K562 (cell line): ENCODE measurements at places on chromosomes 16 and 17.

DNA sequence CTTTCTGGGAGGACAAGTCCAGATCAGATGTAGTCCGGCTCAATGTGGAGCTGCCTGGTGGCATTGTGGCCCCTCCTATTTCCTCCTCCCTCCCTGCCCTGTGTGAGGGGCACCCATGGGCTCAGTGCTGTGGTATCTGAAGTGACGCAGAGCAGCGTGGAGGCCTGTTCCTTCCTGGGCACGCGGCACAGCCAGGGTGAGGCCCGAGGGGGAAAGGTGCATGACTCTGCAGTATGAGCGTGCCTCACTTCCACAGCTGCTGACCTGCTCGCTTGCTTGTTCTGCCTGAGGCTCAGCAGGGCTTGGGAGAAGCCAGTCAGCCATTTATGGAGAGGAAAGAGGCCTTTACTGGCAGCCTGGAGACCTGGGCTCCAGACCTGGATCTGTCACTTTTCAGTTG is 11.7 kb downstream of the TMEM238L start:
- DNase-seq = no peak

DNA sequence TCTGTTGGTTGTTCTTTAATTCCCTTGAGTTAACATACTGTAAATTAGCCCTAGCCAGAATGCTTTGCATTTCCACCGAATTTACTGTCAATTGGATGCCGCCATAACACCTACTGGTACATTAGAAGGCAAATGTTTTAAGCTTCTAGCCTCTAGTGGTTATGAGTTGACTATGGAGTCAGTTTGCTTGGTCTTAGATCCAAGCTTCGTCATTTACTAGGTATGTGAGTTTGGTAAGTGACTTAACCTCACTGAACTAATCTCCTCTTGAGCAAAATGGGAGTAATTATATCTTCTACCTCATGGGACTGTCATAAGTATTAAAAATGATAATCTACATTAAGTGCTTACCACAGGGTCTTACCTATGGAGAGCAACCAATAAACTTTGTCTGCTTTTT is 20.4 kb upstream of the CDH11 start:
- no peak for DNase-seq

GRCh38 chr16:81324808-81325207 is 10.0 kb downstream of the GAN start:
- DNase-seq = no peak

GRCh38 chr16:11224096-11224893 is 31.7 kb downstream of the SOCS1 start:
- peak; percentile 90 for DNase-seq

- no peak for DNase-seq
Measured at GRCh38 chr17:37391146-37391545, 15.4 kb downstream of the C17orf78 start.

- DNase-seq = no peak
Measured at GRCh38 chr17:8806926-8807550, 7.9 kb upstream of the MFSD6L start.

- DNase-seq = no peak
Measured at GRCh38 chr17:49360796-49361128, 1.3 kb downstream of the ZNF652 start.

DNA sequence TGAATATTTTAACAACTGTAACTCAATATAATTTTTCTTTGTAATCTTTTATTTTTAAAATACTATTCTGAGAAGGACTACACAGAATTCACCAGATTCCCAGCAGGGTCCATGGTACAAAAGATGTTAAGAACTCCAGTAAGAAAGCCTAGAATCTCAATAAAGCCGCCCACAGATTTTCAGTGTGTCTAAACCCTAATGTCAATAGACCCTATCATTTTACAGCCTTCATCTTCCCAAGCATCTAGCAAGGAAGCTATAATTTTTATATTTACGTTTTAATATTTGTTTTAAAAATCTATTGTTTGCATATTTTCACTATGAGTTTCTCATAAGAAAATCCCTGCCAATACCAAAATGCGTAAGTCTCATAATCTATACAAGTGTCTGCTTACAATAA is 148.5 kb downstream of the CEP112 start:
- no peak for DNase-seq

- DNase-seq = peak; percentile 81
Measured at GRCh38 chr16:89565506-89566372, 5.3 kb downstream of the RPL13 start.

DNA sequence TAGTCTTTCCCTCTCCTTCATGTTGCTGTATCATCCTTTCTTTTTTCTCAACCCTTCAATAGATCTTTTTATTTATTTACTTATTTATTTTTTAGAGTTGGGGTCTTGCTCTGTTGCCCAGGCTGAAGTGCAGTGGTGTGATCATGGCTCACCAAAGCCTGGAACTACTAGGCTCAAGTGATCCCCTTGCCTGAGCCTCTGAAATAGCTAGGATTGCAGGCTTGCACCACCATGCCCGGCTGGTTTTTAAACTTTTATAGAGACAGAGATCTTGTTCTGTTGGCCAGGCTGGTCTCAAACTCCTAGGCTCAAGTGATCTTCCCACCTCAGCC is 51.7 kb downstream of the SNX29 start:
- DNase-seq = no peak
